ENCODE measurements at places on chromosomes 5 and 9. TPM values are rescaled to one million over a fixed set of nuclear protein-coding genes. Genes with fewer than 3 reads are reported as not detected.

Gene PCDHA1
- 0.21 TPM for total RNA-seq

Gene RAI14
- total RNA-seq = 94.5 TPM

Gene DNM1
- total RNA-seq = 82.3 TPM

Gene HOMER1
- 5.7 TPM for total RNA-seq

Gene PPP2R2B
- total RNA-seq = 0.15 TPM

Gene PCDHB12
- not detected for total RNA-seq

Gene SPOCK1
- total RNA-seq = 19.8 TPM

Gene CD14
- total RNA-seq = 5.6 TPM

Gene CARD9
- total RNA-seq = 1.2 TPM

Gene GARIN3
- not detected for total RNA-seq

Gene EGR1
- 12.5 TPM for total RNA-seq

Gene FCN2
- not detected for total RNA-seq

Gene CDX1
- total RNA-seq = not detected

Gene TMEM252
- not detected for total RNA-seq

Gene ZDHHC11B
- 1.3 TPM for total RNA-seq

Gene C5orf58
- total RNA-seq = not detected

Gene PCA3
- total RNA-seq = not detected

Gene CEP78
- 17.7 TPM for total RNA-seq

Gene GTF3C4
- total RNA-seq = 20.0 TPM

Gene DPYSL3
- total RNA-seq = 17.0 TPM

Gene RLN2
- total RNA-seq = not detected

Gene SLC6A19
- total RNA-seq = not detected

Gene TAF11L11
- total RNA-seq = 0.42 TPM

Gene GPR107
- total RNA-seq = 23.8 TPM

Gene DRD1
- total RNA-seq = 1.4 TPM

Gene CCIN
- total RNA-seq = 0.07 TPM

Gene ADRA1B
- 9.9 TPM for total RNA-seq

Gene PCDHB2
- 4.1 TPM for total RNA-seq

Gene ASPN
- total RNA-seq = not detected

Gene IER5L
- total RNA-seq = 77.0 TPM

Gene IRX4
- 0.29 TPM for total RNA-seq

Gene ATP6V0E1
- 350 TPM for total RNA-seq

Gene PRRX2
- 2.8 TPM for total RNA-seq

Gene ERMP1
- total RNA-seq = 20.4 TPM

Gene GRIN1
- total RNA-seq = 0.33 TPM

Gene GMCL2
- not detected for total RNA-seq

Gene BTNL8
- not detected for total RNA-seq

Gene POLK
- 11.7 TPM for total RNA-seq

Gene SLC4A9
- total RNA-seq = 0.01 TPM

Gene ANKRD18B
- total RNA-seq = 6.0 TPM

Gene SLC36A2
- total RNA-seq = not detected

Gene RABEPK
- total RNA-seq = 47.1 TPM

Gene GBGT1
- 2.8 TPM for total RNA-seq

Gene SCGB3A2
- not detected for total RNA-seq

Gene MEF2C
- not detected for total RNA-seq

Gene PRR16
- not detected for total RNA-seq

Gene LRRC14B
- not detected for total RNA-seq

Gene ADGRD2
- total RNA-seq = not detected
